ENCODE measurements at places on chromosomes 2 and 18.
A peak's percentile ranks its signal among the peaks of the same experiment; 100 is the strongest.

GRCh38 chr2:29347774-29348461, 232.7 kb downstream of the CLIP4 start:
- no peak for DNase-seq

- DNase-seq = no peak
Measured at GRCh38 chr2:36246320-36246990, 109.1 kb upstream of the CRIM1 start.

DNA sequence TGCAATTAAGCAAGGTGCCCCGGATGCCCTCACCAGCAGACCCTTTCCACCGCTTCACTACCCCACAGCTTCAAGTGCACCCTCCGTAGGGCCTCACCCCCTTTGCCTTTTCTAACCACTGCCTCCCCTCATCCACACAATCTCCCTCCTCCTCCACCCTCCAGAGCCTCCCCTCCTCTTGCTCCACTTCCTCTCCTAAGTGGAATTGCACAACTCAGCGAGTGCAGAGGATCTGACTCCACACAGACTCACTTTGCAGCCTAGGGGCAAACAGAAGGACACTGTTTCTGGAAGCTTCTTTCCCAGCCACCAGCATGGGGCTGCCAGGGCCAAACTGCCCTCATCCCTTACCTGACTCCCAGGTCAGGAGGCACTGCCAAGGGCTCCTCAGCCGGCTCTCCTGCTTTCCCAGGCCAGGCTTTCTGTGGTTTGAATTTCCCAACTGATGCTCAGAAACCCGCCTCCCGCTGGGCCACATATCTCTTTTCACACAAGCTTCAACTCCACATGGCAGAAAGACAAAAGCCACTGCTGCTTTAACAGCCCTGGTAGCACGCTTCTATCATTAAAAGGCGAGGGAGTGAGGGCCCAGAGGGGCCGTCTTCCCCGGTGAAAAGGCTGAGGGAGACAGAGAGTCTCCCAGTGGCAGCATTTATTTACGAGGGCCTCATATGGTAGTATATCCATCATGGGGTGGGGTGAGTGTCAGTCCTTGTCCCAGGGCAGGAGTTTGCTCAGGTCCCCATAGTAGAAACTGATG, 74.7 kb upstream of the MGAT4A start:
- no peak for DNase-seq

DNA sequence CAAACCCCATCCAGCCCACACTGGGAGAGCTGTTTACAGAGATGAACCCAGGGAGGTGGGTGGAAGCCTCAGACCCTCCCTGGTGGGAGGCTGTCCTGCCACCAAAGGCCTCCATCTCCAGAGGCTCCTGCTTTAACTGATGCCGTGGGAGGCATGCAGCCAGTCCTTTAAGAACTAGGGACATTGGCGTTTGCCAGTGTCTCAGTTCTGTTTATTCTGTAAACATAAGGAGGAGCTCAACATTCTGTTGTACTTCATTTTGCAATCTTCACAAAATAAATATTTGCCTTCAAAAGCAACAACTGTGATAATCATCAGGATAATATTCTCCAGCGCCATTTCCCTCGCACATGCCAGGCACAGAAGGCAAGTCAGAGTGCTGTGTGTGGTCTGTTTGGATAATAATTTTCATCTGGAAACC, 6.8 kb downstream of the EDAR start:
- no peak for DNase-seq

DNA sequence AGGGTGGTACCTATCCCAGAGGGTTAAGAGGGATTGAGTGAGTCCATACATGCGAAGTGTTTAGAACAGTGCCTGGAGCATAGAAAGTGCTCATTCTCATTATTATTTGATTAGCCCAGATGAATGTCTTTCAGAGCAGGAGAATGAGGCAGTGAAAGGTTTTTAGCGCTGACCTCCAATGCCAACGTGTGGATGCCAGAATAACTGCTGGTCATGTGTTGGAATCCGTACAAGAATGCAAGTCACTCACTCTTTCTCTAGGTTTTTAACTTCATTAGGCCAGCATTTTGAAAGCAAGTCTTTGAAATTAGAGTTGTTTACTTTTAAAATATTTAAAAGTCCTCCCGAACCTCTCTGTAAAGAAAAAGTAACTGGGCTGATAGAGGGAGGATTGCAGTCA, 374.2 kb downstream of the EN1 start:
- no peak for DNase-seq

DNA sequence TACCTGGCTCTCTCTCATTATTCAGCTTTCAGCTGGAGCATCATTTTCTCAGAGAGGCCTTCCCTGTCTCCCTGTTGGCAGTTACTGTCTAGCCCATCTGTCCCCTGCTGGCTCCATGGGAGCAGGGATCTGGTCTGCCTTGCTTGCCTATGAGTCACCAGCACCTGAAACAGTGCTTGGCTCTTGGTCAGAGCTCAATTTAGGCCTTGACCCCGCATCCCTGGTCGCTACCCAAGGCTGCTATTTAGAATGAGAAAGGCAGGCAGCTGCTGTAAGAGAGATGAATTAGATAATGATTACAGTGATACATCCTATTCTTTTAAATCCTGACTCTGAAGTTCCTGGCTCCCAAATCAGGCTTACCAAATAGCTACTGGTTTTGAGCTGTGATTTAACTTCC, 32.9 kb downstream of the KCNE4 start:
- no peak for DNase-seq

GRCh38 chr2:191166111-191166755, 15.4 kb upstream of the STAT4 start:
- DNase-seq = no peak

- no peak for DNase-seq
Measured at GRCh38 chr2:196821195-196821594, 12.0 kb upstream of the C2orf66 start.

- DNase-seq = no peak
Measured at GRCh38 chr2:194621945-194622344, 1035.1 kb upstream of the SLC39A10 start.

- no peak for DNase-seq
Measured at GRCh38 chr2:224077773-224078507, 38.9 kb upstream of the SERPINE2 start.

GRCh38 chr2:62200291-62200841, 4.5 kb downstream of the B3GNT2 start:
- no peak for DNase-seq

DNA sequence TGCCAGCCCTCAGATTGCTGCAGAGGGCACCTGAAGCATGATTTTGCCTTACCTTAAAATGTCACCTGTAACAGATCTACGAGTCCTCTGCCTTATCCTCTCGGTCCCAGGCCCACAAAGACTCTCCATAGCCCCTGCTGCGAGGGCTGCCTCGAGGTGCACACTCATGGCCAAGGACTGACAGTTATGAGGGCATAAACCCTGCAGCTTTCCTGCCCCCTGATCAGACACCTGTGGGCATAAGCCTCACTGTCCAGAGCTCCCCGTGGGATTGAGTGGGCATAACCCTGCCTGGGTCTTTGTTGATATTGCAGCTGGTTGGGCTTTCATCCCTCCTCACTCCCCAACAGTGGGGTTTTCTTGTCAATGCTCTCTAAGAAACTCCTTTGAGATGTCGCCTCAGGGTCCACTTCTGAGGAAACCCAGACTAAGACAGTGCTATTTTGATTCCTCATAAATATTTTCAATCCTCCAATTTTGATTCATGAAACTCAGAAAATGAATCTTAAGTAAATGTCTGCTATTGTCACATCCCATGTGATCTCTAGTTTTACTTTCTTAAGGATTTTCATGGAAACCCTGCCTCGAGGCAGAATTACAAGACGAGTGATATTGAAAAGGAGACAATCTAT, 108.5 kb upstream of the NCK2 start:
- no peak for DNase-seq

- DNase-seq = peak; percentile 48
Measured at GRCh38 chr2:224039080-224039769, at the start of gene SERPINE2. TSS of gene SERPINE2 (minus strand) at chr2:224039286. CDS start at chr2:224001900, 37,386 bp downstream.

DNA sequence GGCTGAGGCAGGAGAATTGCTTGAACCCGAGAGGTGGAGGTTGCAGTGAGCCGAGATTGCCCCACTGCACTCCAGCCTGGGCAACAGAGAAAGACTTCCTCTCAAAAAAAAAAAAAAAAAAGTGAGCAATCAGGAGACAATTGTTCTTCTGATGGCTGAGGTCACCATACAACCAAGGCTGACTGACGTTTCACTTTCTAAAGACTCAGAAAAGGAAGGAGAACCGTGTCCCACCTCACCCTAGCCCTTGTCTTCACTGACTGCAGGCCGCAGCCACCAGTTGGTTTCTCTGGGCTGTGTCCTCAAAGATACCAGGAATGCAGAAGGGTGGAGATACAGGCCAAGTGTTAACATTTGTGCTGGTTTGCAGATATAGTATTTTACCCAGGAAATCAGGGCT, 7.7 kb upstream of the SLC35F6 start:
- no peak for DNase-seq

DNA sequence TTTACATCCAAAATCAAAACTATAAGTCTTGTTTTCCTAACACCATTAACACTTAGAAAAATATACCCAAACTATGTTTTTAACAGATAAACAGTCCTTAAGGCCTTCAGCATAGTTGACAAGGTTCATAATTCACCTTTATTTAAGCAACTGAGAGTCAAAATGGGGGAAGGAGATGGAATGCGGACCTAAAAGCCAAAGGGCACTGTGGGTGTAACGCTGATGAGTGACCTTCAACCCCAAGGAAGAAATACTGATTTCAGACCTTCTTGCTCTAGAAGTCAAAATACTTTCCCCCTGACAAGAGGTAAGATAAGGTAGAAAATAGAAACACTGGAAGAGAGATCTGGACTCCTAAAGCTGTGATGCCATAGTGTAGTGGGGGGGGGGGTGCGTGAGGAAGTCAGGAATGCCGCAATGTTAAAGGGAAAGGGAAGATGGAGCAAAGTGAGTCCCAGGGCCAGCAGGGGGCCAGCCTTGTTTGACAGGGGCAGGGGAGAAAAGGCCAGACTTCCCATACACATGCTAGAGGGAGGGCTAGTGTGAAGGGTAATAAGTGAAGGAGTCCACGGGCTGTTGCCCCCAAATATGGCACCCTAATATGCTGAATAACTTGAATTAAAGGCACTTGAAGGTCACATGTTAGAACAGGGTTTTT, 31.4 kb downstream of the CCDC93 start:
- no peak for DNase-seq

DNA sequence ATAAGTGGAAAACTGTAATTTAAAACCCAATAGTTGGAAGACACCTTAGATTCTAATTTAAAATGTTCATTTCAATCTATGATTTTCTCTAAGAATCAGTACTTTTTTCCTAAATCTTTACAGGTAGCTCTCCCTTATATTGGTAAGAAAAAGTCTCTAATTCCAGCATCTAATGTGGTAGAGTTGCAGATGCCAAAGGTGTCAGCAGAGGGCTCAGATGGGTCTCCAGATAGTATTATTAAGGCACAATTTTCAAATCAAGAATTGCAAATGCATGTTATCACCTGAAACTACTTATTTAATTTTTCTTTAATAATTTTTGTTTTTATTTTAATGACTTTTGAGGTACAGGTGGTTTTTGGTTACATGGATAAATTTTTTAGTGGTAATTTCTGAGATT, 25.5 kb upstream of the ITGA4 start:
- DNase-seq = no peak

DNA sequence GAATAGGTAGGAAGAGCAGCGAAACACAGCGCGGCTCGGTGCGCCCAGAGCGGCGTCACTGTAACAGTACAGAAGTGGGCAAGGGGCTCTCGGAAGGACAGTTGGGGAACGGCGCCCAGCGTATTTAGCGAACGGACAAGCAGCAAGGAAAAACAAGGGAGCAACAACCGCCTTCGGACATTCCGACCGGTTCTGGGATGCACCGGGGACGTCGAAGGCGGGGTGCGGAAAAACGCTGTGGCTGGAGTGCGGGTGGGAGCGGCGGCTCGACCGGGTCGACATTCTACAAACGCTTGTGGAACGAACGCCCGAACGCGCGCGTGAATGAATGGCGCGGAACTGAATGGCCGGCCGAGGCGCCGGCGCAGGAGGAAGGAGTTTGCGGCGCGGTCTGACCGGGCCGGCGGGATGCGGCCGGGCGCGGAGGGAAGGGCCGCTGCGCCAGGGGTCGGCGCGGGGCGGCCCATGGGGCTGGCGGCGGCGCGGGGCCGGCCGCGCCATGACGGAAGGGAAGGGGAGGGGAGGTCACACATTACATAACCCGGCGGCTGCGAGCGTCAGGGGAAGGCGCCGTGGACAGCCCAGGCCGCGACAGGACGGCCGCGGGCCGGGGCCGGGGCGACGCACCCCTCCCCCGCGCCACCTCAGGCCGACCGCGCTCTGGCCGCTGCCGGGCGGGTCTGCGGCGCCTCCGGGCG, 605 bp downstream of the REV1 start:
- peak; percentile 27 for DNase-seq

- no peak for DNase-seq
Measured at GRCh38 chr18:36600548-36600947, 228.3 kb downstream of the TPGS2 start.

DNA sequence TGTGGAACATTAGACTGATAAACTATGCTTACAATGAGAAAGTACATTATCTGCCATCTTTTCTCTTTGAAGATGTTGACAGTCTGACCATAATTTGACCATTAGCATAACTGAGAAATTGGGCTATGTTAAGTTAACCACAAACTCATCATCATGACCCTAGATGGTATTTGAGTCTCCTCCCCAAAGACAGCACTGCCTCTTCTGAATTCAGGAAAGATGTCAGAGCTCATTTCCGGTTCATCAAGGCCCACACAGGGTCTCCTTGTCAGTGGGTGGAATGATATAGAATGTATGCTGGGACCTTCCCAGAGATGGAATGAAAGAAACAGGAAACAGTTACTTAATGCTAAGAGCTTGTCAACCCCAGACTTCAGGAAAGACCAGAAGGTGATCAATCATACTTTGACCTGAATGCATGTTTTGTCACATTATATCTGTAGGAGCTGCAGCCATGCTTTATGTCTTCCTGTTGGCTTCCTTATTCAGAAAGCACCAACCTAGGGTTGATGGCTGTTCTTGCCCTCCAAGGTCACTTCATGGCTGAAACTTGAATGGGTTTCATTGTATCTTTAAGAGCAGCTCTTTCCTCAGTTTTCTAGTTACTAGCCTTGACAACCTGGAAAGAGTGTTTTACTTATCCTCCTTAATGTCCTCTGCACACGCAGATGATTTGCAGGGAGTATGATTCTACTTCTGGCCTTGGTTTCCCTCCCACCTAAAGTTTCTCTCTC, 99.1 kb upstream of the NEUROD1 start:
- no peak for DNase-seq

DNA sequence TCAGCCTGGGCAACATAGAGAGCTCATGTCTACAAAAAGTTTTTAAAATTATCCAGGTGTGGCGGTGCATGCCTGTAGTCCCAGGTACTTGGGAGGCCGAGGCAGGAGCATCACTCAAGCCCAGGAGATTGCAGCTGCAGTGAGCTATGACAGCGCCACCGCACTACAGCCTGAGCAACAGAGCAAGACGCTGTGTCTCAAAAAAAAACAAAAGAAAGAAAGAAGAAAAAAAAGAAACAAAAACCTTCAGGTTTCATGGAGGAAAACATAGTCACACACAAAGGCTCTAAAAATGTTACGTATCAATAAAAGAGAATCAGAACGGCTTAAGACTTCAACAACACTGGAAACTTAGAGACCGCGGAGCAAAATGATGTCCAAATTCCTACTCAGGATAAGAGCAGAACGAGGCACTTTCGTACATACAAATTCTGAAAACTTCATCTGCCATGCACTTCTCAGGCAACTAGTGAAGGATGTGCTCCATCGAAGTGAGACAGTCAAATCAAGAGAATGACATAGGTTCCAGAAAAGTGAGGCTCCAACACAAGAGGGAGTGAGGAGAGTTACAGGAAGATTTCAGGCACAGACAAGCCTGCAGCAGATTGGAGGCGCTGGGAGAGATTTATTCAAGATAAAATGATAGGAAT, 4.4 kb downstream of the HDLBP start:
- no peak for DNase-seq

All from left renal pelvis (tissue), 4 donors.